ENCODE measurements at places on chromosomes 5 and 9.

- no peak for DNase-seq
Measured at GRCh38 chr5:9170026-9170425, 375.8 kb downstream of the SEMA5A start.

DNA sequence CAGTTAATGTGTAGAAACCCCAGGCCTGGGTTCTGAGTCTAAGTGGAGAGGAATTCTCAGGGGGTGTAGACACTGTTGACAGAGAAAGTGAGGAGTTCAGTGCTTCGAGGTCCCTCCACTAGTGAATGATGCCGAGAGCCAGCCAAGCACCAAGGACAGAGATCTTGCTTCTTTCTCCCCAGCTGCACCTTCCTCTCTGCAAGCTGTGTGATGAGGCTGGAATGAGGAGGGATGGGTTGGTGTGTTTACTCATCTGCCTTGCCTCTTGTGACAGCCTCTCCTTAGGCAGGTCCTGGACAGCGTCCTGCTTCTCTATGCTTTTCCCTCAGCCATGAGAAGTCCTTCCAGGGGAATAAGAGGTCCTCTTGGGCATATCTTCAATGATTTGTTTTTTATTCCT is 35.3 kb downstream of the HNRNPH1 start:
- DNase-seq = no peak

- no peak for DNase-seq
Measured at GRCh38 chr5:1757511-1757910, 42.1 kb downstream of the MRPL36 start.

GRCh38 chr9:102521097-102521755 is 473.9 kb upstream of the CYLC2 start:
- DNase-seq = no peak

DNA sequence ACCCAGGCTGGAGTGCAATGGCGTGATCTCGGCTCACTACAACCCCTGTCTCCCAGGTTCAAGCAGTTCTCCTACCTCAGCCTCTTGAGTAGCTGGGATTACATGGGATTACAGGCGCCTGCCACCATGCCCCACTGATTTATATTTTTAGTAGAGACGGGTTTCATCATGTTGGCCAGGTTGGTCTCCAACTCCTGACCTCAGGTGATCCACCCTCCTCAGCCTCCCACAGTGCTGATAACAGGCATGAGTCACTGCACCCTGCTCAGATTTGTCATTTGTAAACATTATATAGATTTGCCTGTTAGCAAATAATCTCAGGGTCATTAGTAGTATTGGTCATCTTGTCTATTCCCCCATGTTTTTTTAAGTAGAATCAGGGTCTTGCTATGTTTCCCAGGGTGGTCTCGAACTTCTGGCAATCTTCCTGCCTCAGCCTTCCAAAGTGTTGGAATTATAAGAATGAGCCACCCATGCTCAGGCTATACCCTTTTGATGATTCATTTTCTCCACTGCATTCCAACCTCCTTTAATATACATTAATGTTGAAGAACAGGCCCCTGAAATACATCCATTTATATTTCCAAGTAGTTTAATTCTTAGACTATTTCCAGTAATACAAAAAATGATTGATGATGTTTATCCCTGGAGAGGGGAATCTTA is 17.3 kb downstream of the CENPH start:
- no peak for DNase-seq

GRCh38 chr9:110900917-110901316 is 137.4 kb downstream of the LPAR1 start:
- DNase-seq = no peak

GRCh38 chr5:112885001-112885400 is 23.9 kb downstream of the SRP19 start:
- DNase-seq = no peak

DNA sequence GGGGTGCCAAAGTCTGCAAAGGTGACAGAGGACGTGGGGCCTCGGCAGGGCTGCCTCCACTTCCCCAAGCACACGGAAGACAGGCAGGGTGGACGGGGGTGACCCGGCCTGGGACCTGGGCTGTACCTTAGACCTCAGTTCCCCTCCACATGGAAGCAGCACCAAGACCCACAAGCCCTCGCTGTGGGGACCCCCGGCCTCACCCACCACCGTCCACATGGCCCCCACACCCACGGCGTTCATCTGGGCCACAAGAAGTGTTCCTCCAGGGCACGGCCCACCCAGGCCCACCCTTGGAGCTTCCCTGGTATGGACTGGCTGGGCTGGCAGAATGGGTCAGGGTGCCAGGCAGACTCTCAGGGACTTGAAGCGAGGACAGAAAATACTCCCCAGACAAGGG is 45.8 kb upstream of the NKD2 start:
- DNase-seq = no peak

- DNase-seq = no peak
Measured at GRCh38 chr5:34622098-34622400, 34.1 kb upstream of the RAI14 start.

DNA sequence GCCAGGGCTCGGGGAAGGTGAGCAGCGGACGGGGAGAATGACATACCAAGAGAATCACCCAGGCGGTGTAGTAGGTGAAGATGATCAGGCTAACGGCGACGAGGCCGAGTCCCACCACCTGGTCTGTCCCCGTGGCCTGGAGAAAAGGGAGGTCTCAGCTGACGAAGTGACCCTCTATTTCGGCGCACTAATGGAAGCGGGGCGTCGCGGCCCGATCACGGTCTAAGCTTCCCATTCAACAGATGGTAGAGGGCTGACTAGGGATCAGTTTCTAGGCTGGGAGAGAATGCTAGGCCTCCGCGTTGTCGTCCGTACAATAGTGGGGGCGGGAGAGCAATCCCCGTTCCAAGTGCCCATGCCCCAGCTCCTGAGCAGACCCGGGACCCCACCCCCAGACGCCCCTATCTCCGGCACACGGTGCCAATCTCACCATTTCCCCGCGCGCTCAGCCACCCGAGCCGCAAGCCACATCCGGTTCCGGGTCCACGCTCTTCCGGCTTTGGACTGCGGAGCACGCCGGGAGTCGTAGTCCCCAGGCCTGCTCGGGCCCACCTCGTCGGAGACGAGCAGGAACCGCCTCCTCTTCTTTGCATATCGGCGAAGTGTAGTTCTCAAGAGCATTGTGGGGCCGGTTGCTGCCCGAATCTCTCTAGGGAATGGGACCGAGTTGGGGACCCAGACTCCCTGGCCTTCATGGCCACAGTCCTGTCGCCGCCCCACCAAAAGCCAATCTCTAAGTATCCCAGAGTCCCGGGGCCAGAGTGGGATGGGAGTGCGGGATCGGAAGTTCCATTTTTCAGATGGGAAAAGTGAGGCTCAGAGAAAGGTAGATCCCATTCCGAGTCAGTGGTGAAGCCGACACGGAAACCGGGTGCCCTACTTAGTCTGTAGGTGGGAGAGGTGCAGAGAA is at the start of gene DPM2:
Gene DPM2 (minus strand): TSS at position 467 of the 910 bp plus-strand sequence. CDS start 34 bp downstream, at position 433.
- peak; percentile 94 for DNase-seq

GRCh38 chr9:123864251-123864650 is 65.7 kb downstream of the DENND1A start:
- DNase-seq = no peak

- DNase-seq = no peak
Measured at GRCh38 chr5:73426034-73426433, 22.5 kb downstream of the FOXD1 start.

DNA sequence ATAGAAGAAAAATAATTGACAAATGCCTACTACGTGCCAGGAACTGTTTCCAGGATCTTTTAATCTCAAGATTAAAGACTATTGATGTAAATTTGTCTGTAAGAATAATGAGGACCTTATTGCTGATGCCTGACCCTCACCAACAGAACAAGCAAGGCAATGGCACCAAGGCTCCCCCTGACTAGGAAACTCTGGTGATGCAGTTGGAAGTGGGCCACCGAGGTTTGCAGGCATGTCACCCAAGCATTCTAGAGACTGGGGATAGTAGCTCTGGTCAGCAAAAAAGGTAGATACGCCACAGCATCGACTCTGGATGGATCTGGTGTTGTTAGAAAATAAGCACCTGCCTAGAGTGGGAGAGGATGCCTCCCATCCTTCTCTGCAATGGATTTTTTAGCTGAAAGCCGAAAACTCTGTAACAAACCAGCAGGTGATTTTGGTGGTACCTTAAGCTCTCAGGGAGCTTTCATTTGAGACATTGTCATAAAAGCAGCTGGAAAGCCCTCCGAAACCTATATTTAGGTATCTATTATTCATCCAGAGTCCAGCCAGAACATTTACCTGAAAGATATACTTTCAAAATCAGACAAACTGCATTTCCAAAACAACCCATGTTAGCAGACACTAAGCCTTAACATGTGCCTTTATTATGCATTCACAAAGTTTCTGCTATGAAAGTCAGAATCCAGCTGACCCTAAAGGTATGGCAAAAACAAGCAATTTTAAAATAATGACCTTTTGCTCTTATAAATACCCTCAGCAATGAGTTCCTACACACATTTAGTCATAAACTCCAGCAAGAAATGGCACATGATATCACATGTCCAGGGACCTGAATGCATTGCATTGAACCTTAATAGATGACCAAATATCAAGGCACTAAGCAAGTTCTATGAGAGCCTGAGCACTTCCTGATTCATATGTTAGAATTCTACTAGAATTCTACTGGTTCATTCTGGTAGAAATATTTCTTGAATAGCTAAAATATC is 308.4 kb downstream of the PDE4D start:
- DNase-seq = no peak

DNA sequence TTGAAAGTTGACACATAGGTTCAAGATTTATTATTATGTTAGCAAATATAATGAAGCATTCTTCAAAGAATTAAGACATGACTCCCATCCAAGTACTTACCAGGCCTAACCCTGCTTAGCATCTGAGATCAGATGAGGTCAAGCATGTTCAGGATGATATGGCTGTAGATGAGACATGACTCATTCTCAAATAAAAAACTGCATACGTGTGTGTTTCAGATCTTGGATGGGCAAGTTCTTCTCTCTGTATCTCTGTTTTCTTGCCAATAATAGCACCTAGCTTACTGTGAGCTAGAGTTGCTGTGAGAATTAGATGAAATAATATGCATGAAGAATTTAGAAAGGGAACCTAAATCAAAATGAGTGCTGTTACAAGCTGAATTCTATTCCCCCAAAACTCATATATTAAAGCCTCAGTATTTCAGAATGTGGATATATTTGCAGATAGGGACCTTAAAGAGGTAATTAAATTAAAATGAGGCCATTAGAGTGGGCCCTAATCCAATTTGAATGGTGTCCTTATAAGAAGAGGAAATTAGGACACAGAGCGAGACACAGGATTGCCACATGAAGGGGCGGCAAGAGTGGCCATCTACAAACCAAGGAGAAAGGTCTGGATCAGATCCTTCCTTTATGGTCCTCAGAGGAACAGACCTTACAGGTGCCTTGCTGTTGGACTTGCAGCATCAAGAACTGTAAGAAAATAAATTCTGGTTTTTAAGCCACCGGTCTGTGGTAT is 146.2 kb downstream of the MARCHF11 start:
- DNase-seq = no peak

DNA sequence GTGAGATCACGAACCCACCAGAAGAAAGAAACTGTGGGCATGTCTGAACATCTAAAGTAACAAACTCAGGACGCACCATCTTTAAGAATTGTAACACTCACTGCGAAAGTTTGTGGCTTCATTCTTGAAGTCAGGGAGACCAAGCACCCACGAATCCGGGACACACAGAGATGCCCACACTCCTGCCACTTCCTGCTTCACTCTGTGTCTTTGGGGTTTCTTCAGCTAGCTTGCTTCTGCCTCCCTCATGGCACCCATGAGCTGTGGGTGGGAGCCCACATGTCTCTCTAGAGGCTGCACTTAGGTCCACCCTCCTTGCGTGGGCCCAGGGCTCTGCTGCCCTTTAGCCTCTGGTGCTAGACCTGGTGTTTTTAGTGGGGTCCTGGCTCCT is 61.2 kb upstream of the CNOT6 start:
- no peak for DNase-seq

GRCh38 chr5:135713161-135713915 is 121.1 kb upstream of the SLC25A48 start:
- no peak for DNase-seq

DNA sequence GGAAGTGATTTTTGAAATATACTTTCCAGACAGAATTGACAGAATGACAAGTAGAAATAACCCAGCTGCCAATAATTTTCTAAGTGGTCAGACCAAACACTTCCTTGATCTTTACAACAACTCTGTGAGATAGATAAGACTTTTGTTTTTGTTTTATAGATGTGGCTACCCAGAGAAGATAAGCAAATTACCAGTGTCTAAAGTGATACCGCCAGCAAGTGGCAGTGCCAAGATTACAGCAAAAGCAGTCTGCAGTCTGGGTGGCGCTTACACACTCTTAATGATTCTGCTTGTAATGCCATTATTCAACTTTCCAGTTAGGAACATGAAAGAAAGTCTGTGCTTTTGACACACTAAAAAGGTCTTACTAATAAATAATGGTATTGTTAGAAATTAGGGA is 92.1 kb downstream of the HCN1 start:
- DNase-seq = no peak

GRCh38 chr5:82526540-82526939 is 248.4 kb upstream of the RPS23 start:
- DNase-seq = no peak

GRCh38 chr5:113336975-113337374 is 97.8 kb downstream of the TSSK1B start:
- DNase-seq = peak; percentile 55

DNA sequence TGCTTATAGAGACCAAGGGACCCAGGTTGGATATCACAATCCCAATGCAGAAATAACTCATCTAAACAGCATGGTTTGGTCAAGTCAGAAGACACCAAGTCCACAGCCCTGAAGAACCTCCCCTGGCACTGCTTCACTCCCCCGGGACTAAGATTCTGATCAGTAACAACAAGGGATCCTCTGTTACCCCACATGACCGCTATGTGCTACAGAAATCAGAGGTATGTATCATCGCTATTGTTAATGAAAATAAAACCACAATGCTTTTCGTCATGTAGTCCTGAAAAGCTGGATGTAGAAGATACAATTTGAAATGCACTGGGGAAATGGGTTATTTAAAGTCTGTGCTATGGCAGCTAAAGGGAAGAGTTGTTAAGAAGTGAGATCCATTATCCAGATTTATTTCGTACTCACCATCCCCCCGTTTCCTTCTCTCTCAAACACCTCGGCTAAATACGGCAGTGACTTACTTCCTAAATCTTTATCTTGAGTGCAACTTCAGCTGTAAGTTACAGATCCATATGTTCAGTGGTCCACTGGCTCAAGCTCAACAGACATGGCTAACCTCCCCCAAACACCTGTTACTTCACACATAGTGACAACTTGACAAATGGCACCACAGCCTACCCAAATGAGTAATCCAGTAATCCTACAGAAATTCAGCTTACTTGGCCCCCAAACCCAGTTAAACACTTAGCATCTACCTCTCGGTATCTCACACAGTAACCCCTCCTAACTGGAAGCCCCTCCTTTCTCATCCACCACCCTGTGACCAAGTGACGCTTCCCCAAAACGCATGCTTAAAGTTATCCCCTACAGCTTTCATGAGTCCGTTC is 129.2 kb downstream of the MYO10 start:
- no peak for DNase-seq

GRCh38 chr9:113649054-113649453 is 185.5 kb downstream of the RGS3 start:
- DNase-seq = no peak

- no peak for DNase-seq
Measured at GRCh38 chr5:151602806-151603205, 11.7 kb upstream of the FAT2 start.

GRCh38 chr5:94544875-94545547 is 73.4 kb downstream of the KIAA0825 start:
- no peak for DNase-seq

All from MM.1S (cell line).